ENCODE measurements at places on chromosomes 1 and 21.

DNA sequence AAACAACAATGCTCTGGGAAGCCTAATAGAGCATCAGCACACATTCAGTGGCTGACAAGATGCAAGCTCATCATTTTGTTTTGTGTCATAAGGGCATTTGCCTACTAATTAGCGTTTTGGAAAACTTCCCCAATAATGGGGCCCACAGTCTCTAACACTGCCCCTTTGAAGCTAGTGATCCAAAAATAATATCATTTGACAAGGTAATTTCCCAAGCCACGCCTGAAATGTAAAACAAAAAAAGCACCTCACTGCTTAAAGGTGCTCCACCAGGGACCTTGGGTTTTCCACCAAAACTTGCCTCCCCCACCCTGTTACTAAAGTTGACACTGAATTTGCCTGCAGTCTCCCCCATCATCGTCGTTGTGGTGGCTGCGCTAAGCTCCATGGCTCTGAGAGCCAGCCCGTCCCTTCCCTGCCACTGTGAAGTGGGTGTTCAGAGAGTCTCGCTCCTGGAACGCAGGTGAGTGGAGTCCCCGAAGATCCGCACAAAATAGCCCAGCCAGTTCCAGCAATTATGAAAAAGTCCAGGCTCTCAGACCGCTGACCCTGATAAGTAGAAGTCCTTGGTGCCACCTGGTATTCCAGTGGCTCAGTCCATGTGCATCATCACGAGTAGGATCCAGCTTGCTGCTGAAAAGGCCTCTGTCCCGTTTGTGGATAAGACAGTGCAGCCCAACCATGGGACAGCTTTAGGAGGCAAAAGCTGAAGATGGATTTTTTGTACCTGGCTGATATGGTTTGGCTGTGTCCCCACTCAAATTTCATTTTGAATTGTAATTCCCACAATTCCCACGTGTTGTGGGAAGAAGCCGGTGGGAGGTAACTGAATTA is 52.2 kb downstream of the RAB3GAP2 start:
- no peak for DNase-seq

DNA sequence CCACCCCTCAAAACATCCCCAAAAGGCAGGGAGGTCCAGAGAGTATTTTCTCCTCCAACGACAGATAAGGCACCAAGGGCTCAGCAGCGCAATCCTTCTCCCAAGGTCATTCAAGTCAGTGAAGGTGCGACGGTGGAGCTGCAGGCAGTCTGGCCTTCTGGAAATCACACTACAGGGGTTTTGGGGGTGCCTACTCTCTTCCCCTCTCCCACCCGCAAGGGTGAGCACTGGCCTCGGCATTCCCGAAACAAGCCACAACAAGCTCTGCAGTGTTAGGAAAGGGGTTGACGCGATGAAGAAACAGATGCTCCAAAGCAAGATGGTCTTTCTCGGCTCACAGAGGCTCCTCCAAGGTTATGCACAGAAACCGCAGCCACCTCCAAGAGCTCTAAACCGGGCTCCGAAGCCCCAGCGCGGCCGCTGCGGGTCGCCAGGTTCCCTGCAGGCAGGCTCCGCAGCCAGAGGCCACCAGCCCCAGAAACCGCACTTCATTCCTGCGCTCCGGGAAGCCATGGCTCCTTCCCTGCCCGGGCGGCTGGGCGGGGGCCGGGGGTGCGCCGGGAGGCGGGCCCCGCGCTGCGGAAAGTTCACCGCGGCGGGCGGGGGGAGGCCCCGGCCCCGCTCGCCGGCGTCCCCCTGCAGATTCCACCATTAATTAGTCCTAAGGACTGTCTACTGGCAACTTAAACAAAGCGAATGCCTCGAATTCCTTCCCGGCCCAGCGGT is 1.1 kb downstream of the LUZP1 start:
- DNase-seq = peak; percentile 39

DNA sequence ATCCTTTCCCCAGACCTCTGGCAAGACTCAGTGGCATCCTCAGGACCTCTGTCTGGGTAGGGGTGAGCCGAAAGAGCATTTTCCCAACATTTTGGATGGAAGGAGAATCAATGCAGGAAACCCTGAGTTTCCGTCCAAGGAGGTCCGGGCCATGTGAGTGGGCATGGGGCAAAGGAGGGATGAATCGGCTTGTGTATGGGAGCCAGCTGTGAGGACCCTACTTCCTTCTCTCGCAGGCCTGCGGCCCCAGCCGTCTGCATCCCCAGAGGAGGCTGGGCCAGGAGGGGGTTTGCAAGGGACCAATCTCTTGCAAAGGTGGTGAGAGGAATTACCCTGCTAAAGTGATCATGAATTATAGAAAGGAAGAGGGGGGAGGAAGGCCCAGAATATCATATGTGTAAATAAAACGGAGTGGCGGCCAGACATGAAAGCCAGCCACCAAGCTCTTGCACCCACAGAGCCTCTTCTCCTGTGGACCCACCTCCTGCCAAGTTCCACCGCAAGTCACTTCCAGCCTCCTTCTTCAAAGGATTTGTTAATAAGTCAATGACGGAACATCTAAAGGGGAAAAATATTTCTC is 48.2 kb upstream of the POU3F1 start:
- no peak for DNase-seq

DNA sequence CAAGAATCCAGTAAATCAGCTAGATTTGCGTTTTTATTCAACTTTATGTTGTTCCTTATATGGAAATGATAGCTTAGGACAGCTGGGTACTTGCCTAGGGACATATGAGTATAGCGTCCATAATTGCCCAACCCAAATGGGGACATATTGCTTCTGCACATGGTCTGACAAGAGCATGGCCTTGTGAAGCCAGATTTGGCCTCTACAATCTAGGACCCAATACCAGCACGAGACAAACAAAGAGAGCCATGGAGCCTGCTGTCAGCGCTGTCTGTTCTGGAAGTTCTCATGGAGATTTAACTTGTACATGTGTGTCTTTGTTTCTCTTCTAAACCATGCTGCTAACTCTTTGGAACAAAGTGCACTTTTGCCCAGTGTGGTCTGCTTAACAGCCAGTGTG is 240.0 kb upstream of the CAMK1G start:
- no peak for DNase-seq

DNA sequence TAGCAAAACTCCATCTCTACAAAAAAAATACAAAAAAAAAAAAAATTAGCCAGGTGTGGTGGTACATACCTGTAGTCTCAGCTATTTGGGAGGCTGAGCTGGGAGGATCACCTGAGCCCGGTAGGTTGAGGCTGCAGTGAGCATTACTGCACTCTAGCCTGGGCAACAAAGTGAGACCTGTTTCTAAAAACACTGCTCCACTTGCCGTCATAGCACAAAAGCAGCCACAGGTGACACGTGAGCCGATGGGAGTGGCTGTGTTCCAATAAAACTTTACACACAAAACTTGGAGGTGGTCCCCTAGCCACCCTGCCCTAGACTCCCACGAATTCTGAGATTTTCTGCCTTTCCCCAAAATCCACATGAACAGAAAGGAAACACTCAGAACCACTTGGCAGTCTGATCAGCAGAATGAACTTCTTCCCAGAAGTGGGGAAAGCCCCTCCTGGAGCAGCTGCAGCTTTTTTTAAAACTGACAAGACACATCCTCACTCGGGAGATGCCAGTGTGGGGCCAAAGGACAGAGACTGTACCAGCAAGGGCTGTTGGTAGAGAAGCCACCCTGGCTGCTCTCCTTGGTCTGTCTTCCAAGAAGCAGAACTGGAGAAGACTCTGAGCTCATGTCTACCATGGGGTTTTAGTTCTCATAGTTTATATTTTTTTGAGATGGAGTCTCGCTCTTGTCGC is 23.3 kb downstream of the PLEKHM2 start:
- no peak for DNase-seq

GRCh38 chr1:165144757-165145397 is 211.6 kb downstream of the LMX1A start:
- peak; percentile 57 for DNase-seq

DNA sequence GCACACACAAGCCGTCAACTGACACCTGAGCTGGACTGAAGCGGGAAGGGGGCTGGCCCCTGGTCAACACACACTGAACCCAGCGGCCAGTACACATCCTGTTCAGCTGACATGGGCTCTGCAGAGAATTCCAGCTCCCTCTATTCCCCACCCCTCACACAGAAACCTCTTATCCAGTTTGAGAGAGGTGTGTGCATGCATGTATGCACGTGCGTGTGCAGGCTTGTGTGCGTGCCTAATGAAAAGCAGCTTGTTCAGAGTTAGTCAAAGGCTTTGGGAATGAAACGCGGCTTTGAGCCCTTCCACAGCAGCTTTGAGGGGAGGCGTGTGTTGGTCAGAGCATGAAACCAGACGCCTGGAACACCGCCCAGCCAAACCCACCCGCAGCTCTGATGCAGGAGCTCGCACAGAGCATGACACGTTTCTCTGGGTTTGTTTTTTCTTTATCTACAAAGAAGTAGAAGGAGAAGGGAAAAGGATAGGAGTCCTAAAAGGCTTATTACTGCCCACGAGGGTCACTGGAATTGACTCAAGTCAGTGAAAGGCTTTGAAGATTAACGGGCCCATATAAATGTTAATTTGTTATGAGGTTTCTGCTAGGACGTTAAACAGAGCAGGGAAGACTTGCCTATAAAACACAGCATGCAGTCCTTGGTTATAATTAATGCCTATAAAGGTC is 184.2 kb downstream of the ETS2 start:
- DNase-seq = peak; percentile 73

GRCh38 chr1:113126207-113126606 is 53.2 kb downstream of the LRIG2 start:
- no peak for DNase-seq

DNA sequence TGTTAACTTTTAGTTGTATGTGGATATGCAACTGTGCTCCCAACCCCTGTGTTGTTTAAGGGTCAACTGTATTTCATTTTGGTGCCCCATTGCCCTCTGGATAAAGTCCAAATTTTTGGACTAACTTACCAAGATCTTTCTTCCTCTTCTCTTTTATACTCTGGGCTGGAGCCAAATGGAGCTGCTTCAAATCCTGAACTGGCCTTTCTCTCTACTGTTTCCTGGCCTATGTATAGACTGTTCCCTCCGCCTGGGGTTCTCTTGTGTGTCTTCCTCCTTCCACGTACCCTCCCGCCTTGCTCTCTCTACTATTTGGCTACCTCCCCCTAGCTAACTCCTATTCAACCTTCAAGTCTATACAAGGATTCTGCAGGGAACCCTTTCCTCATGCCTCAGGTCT is 8.4 kb upstream of the CDC14A start:
- DNase-seq = no peak
